Adrenal gland (tissue), 19 donors: ENCODE measurements at places on chromosomes 16 and 17.

- no peak overlapping the region for H3K4me3 ChIP-seq
- no peaks in the 10 kb centered on the region for H3K4me1 ChIP-seq
- no peak for DNase-seq
- H3K36me3 ChIP-seq = no peaks in the 10 kb centered on the region
- no peak overlapping the region for H3K27ac ChIP-seq
These were observed 29.0 kb downstream of the IL21R start for GRCh38 chr16:27430923-27431484.

DNA sequence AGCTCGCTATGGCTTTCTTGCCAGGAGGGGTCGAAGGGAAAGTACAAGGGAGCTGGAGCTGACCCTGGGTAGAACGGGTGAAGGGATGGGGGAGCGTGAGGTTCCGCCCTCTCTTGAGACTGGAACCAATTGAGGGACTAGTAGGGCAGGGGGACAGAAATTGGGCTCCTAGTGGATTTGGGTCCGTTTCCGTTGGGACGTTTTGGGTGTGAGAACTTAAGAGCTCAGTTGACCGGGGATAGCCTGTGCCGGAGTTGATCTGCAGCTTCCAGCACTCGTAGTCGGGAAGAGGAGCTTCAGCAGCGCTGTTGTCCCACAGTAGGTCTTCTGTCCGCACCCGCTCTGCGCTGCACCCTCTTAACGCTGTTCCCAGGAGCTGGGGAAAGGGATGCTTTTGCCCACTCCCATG lies 481 bp downstream of the CNTROB start:
- H3K27me3 ChIP-seq = no peaks in the 10 kb centered on the region
- no peaks in the 10 kb centered on the region for H3K36me3 ChIP-seq
- H3K27ac ChIP-seq = peak overlapping the region; percentile 52
- peak; percentile 41 for DNase-seq
- H3K4me1 ChIP-seq = peaks cover 19% of the 10 kb centered on the region

GRCh38 chr16:4957720-4958509 lies at the start of gene SEC14L5:
TSS of gene SEC14L5 (plus strand) at chr16:4958330. CDS start at chr16:4959324, 994 bp downstream.
- DNase-seq = peak; percentile 99
- no peak within 1 kb of the TSS for H3K27ac ChIP-seq
- peaks cover 4% of the 10 kb centered on the region for H3K4me1 ChIP-seq
- H3K27me3 ChIP-seq = no peaks in the 10 kb centered on the region
- no peak within 1 kb of the TSS for H3K4me3 ChIP-seq

DNA sequence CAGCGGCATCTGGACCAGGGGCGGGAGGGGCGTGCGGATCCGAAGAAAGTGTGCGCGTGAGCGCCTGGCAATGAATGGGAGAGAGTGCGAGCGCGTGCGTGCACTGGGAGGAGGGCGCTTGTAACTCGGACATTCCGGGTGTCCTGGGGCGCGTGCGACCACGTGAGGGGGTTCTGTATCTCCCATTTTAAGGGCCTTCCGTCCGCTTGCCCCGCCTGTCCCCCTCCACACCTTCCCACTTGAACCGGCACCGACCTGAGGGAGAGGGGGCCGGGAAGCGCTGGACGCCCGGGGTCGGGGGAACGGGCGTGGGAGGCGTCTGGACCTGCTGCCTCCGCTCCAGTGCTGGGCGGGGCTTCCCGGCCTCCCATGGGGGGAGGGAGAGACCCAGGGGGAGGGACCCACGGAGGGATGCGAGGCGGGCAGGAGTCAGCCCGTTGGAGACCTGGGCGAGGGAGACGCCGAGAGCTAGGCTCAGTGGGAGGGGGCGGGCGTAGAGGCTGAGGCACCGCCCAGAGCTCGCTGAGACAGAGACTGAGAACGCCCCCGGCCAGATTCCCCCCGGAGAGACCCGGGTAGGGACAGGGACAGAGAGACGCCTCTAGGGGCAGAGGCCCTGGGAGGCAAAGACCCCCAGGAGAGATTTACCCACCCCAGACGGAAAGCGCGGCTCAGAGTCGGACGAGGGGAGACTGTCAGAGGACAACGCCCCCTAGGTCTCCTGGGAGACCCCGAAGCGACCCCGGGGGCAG lies at the start of gene KREMEN2:
KREMEN2 (plus strand) TSS at position 553 of the 752 bp plus-strand sequence. CDS start 246 bp downstream, outside the sequence.
- H3K27me3 ChIP-seq = peaks cover 71% of the 10 kb centered on the region
- no peaks in the 10 kb centered on the region for H3K36me3 ChIP-seq
- no peak within 1 kb of the TSS for H3K27ac ChIP-seq
- no peak within 1 kb of the TSS for H3K4me3 ChIP-seq
- H3K4me1 ChIP-seq = peaks cover 25% of the 10 kb centered on the region

DNA sequence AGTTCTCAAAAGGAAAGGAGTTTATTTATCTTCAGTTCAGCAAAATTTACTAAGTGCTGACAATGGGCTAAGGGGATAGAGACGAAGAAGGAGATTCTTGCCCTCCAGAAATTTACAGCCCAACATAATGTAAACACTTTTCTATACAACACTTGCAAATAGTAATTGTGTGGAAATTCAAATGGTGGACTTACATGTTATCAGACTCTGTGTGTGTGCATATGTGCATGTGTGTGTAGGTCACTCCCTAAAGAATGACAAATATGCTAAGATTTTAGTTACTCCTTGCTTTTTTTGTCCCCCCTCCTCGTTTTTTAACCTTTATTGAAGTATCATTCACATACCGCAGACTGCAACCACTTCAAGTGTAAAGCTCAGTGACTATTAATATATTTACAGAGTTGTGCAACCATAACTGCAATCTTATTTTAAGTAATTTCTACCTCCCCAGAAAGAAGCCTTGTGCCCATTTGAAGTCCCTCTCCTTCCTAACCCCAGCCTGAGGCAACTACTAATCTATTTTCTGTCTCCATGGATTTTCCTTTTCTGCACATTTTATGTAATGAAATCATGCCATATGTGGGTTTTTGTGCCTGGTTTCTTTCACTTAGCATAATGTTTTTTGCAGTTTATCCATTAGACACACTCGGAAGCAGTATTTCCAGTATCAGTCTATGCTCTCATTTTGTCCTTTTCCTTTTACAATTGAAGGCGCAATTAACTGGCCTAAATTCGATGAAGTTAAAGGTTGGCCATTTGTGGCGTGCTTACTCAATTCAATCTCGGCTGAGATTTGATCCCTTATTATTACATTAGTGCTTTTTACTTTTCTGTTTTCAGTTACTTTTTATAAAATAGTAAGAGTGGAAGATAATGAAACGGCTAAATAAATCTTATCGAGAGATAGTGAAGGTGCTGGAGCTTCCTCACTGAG lies 318.4 kb downstream of the HAPSTR1 start:
- no peak overlapping the region for H3K27ac ChIP-seq
- no peaks in the 10 kb centered on the region for H3K27me3 ChIP-seq
- no peak for DNase-seq
- no peaks in the 10 kb centered on the region for H3K4me1 ChIP-seq

DNA sequence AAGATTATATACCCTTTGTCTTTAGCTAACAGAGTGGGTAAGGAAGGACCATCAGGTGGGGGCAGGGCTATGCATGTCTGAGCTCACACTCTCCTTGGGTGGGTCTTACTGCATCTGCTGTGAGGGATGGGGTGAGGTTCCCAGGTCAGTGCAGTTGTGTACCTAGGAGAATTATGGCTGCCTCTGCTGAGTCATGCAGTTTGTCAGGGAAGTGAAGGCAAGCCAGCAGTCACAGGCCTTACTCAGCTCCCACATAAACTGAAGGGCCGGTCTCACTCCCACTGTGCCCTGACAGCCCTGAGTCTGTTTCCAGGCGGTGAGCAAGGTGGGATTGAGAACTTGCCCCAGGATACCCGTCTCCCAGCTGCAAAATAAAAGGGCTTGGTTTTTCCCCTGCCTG lies 328.6 kb downstream of the MAP2K6 start:
- no peaks in the 10 kb centered on the region for H3K36me3 ChIP-seq

GRCh38 chr17:8001976-8002720 lies at the start of gene GUCY2D:
TSS of gene GUCY2D (plus strand) at chr17:8002615. CDS start at chr17:8003048, 433 bp downstream.
- no peak within 1 kb of the TSS for H3K27ac ChIP-seq
- H3K4me3 ChIP-seq = no peak within 1 kb of the TSS
- H3K36me3 ChIP-seq = no peaks in the 10 kb centered on the region

DNA sequence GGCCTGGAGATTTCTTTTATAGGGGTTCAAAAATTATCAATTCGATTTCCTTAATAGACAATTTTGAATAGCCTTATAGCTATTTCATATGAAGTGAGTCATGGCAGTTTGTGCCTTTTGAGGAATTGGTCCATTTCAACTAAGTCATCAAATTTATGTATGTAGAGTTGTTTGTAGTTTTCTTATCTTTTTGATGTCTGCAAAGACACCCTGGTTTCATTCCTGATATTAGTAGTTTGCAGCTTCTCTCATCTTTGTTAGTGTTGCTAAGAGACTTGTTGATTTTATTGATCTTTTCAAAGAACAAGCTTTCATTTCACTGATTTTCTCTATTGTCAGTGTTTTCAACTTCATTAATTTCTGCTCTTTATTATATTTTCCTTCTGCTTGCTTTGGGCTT lies 44.2 kb downstream of the N4BP1 start:
- no peak for DNase-seq
- no peak overlapping the region for H3K27ac ChIP-seq

DNA sequence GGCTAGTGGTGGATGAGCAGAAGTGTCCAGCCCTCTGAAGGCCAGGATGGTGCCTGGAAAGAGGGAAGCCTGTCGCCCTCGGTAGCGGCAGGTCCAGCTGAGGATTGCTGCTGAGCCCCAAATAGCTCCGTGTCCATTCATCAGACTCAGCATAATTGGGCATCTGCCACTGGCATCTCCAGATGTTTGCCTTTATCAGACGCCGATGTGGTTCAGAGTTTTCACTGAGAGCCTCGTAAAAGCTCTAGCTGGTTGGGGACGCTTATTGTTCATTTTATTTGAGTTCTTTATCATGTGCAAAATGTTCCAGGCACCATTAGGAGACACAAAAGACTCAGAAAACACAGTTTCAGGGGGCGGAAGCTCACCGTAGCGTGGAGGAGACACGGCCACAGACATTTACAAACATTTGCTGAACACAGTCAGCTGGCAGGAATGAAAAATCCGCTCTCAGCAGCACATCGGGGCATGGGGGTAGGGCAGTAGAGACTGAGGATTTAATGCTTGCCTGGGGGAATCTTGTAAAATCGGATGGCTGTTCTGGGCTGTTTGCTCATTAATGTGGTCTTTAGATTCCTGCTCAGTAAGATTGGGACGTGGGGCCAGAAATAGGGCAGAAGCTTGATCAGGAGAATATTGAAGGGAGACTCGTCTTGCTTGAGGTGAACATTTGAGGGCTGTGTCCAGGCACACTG lies 41.7 kb downstream of the SMPD3 start:
- H3K36me3 ChIP-seq = no peaks in the 10 kb centered on the region
- no peaks in the 10 kb centered on the region for H3K4me1 ChIP-seq
- H3K27me3 ChIP-seq = no peaks in the 10 kb centered on the region

DNA sequence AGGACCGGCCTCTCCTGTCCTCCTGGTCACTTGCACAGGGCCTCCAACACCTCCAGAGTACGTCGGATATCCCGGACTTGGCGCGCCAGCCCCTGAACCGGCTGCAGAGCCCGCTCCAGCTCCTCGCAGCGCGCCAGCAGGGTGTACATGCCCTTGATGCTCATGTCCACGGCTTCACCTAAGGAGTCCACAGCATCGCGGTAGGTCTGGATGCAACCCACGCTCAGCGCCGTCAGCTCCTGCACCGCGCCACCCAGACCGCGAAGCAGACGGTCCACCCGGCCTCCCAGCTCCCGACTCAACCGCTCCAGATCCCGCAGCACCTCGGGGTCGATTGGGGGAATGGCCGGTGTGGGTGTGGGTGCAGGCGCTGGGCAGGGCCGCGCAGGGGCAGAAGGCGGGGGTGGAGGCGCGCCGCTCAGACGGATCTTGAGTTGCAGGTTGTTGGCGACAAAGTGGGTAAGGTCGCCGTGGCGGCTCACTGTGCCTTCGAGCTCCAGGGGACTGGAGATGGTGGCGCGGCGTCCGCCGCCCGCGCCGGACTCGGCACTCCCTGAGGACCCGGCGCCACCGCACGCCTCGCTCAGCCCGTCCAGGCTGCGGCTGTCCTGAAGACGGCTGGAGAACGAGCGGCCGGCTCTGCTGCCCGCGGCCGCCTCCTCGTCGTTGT lies 804 bp downstream of the BORCS6 start:
- no peaks in the 10 kb centered on the region for H3K27me3 ChIP-seq
- peaks cover 38% of the 10 kb centered on the region for H3K4me1 ChIP-seq
- peak; percentile 54 for DNase-seq
- H3K27ac ChIP-seq = peak overlapping the region; percentile 95
